ENCODE measurements at places on chromosomes 4 and X. TPM values are rescaled to one million over a fixed set of nuclear protein-coding genes. Genes with fewer than 3 reads are reported as not detected.
A peak's percentile ranks its signal among the peaks of the same experiment; 100 is the strongest.

DNA sequence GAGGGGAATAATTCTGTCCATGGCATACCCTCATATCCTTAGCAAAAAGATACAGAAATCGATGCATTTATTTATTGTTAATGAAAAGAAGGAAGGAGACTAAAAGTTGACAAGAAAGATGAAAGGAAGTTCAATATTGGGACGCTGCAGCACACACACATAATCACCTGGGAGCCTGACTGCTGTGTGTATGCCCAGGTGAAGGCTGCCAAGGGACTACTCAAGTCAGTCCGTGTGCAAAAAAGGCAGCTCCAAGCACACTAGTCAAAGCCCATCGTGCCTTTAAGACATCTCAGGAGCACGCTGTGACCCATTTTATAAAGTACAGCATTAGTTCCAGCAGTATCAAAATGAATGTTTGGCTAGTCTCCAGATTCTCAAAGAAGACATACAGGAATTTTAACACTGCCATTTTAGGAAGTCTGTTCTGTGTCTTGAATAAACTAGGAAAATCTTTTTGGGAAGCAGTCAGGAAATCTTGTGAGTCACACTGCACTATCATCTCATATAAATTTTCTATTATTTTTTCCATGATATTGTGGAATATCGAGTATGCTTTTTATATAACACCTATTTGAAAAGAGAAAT, 363.9 kb downstream of the GASK1B start:
- no peak overlapping the region for H3K4me3 ChIP-seq
- no peak for DNase-seq
- H3K4me1 ChIP-seq = no peaks in the 10 kb centered on the region
- no peak overlapping the region for H3K27ac ChIP-seq
- H3K36me3 ChIP-seq = no peaks in the 10 kb centered on the region

DNA sequence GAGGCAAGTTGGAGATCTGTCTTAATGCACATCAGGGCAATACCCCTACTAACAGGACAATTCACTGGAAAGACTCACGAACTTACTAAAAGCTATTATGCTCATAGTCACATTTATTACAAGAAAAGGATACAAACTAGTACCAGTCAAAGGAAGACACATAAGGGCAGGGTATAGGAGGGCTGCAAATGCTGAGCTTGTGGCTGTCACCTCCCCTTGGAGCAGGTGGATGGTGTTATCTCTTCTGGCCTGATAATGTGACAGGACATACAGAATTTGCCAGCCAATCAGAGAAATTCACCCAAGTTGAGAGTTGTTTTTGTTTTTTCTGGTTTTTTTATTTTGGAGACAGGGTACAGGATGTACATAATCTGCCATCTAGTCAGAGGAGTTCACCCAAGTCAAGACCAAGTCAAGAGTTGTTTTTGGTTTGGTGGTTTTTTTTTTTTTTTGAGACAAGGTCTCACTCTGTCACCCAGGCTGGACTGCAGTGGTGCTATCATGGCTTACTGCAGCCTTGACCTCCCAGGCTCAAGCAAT, 8.8 kb downstream of the HERC5 start:
- H3K36me3 ChIP-seq = peaks cover 17% of the 10 kb centered on the region
- no peaks in the 10 kb centered on the region for H3K4me1 ChIP-seq
- H3K4me3 ChIP-seq = no peak overlapping the region
- H3K27ac ChIP-seq = no peak overlapping the region

DNA sequence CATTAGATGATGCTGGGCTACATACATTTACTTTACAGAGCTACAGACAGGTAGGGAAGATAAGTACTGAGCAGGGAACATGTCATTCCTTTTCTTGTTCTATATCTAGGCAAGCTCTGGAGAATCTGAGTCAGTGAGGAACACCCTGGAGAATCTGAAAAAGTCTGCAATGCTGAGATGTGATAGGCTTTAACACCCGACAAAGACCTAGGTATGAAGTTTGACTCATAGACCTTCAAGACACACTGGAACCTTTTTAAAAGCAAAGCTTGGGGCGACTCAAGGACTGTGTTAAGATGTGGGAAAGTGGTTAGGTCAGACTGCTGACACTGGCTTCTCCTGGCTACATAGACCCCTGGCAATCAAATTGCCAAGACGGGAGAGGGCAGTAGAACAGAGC, 42.8 kb downstream of the OSTC start:
- no peaks in the 10 kb centered on the region for H3K27me3 ChIP-seq
- no peak for DNase-seq
- no peak overlapping the region for H3K27ac ChIP-seq
- H3K36me3 ChIP-seq = no peaks in the 10 kb centered on the region

GRCh38 chrX:23742174-23742696, 841 bp downstream of the ACOT9 start:
- H3K4me3 ChIP-seq = peak overlapping the region; percentile 75
- H3K27me3 ChIP-seq = no peaks in the 10 kb centered on the region
- peak overlapping the region; percentile 87 for H3K27ac ChIP-seq
- peaks cover 12% of the 10 kb centered on the region for H3K4me1 ChIP-seq
- H3K36me3 ChIP-seq = no peaks in the 10 kb centered on the region

GRCh38 chr4:97132435-97132834, 1010.8 kb downstream of the STPG2 start:
- no peaks in the 10 kb centered on the region for H3K4me1 ChIP-seq
- H3K4me3 ChIP-seq = no peak overlapping the region
- no peaks in the 10 kb centered on the region for H3K36me3 ChIP-seq
- no peaks in the 10 kb centered on the region for H3K27me3 ChIP-seq

DNA sequence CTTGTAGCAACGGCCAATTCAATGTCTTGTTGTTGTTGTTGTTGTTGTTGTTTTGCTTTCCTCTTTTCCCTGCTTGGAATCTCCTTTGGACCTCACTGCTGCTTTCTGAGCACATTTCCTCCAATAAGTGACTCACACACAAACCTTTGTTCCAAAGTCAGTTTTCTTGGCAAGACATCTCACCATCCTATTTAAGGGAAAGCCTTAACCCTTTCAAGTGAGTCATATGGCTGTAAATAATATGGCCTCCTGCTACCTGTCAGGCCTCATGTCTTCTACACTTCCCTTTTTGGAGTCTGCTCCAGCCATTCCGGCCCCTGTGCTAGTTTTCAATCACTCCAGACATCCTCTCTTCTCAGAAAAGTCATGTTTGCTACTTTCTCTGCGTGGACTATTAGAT, 79.5 kb upstream of the MAGEB10 start:
- no peaks in the 10 kb centered on the region for H3K36me3 ChIP-seq
- no peak overlapping the region for H3K27ac ChIP-seq
- H3K4me3 ChIP-seq = no peak overlapping the region
- no peaks in the 10 kb centered on the region for H3K4me1 ChIP-seq
- H3K27me3 ChIP-seq = no peaks in the 10 kb centered on the region

- DNase-seq = no peak
- H3K36me3 ChIP-seq = no peaks in the 10 kb centered on the region
- no peaks in the 10 kb centered on the region for H3K27me3 ChIP-seq
- no peak overlapping the region for H3K4me3 ChIP-seq
- no peaks in the 10 kb centered on the region for H3K4me1 ChIP-seq
Observed at GRCh38 chr4:137678796-137679195, 146.5 kb upstream of the PCDH18 start.

Gene BRS3
- polyA plus RNA-seq = not detected

Gene NSUN7
- polyA plus RNA-seq = 0.75 TPM

Gene AKAP4
- polyA plus RNA-seq = not detected

Gene PCDH10
- polyA plus RNA-seq = not detected

All from B cell (primary cell).